Smooth muscle cell of the brain vasculature (primary cell): ENCODE measurements at places on chromosomes 11 and 22.
A peak's percentile ranks its signal among the peaks of the same experiment; 100 is the strongest.

DNA sequence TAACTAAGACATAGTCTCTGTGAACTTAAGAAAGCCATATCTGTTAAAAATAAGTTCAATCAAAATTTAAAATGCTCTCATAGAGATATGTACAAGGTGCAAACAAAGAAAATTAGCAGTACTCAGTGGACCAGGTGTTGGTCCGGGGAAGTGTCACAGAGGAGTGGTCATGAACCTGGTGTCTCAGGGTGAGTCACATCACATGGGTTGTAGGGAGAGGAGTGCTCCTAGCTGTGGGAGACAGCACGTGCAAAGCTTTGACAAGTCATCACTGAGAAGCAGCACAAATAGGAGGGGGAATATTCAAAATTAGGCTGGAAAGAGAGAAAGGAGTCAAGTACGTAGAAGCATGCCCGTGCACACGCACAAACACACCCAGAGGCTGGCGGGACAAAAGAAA is 438.1 kb downstream of the NTM start:
- no peak for DNase-seq

- no peak for DNase-seq
These were observed 99.3 kb downstream of the CTTN start for GRCh38 chr11:70497536-70498075.

- no peak for DNase-seq
These were observed 21.2 kb upstream of the TRIM44 start for GRCh38 chr11:35641171-35641897.

DNA sequence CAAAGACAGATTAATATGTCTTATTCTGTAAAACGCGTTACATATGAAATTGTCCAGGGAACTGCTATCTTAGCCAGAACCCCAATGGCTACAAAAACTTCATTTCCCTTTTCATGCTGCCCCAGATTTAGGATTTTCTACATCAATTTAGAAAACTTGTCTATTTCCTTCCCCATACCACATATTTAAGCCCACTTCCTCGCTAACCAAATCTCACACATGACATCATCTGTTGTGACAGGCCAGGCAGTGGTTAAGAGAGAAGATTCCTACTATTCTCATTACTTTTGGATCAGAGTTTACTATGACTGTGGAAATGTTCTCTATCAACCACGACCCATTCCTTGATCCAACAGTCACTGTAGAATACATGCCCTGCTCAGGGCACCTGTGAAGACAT is 15.9 kb downstream of the CCDC82 start:
- no peak for DNase-seq

DNA sequence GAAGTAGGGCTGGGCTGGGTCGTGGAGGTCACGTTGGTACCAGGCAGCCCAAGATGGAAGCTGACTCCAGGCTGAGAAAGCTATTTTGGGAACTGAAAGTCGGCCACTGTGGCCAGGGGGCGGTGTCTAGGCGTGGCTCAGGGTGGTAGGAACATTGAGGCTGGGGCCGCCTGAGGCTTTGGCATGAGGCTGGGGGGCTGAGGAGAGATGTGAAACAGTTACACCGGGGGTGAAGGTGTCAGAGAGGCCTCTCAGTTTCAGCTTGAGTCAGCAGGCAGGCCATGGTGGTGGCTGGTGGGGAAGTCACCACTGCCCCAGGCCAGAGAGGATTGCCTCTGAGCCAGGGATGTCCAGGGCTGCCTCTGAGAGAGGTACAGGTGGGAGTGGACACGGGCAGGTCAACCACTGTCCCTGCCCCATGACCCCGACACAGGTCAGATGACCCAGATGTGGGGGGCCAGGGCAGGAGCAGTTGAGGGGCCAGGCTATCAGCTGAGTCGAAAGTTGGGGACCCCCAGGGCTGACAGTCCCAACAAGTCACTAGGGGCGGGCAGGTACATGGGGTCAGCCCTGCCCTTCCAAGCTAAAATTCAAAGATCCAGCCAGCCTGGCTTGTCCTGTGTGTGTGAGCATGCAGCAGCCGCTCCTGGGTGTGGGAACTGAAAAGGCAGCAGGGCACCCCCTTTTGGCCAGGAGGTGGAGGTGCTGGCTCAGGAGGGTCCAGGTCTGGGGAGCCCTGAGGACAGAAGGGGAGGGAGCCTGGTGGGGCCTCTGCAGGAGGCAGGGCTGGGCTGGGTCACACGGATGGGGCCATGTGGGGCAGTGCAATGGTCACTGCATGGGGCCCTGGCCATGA is 7.2 kb downstream of the KCNK7 start:
- DNase-seq = no peak

- no peak for DNase-seq
These were observed 55.6 kb downstream of the WT1 start for GRCh38 chr11:32379719-32380118.

DNA sequence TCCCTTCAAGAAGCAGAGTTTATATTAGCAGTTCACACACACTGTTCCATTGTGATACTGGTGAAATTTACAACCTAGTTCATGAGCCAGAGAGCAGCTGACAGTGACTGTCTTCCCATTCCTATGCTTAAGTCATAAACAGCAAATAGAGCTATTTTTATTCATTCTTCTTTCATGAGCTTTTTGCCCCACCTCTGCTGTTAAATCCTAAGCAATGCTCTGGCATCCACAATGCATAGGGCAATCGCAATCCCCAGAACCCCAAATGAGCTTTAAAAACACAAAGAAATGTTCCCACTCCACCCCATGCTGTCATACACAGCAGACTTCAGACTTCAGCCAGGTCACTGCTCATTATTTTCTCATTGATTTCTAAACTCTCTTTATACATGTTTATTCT is 307.5 kb downstream of the ETS1 start:
- no peak for DNase-seq

GRCh38 chr11:47688111-47688510 is 27.1 kb downstream of the AGBL2 start:
- DNase-seq = no peak

DNA sequence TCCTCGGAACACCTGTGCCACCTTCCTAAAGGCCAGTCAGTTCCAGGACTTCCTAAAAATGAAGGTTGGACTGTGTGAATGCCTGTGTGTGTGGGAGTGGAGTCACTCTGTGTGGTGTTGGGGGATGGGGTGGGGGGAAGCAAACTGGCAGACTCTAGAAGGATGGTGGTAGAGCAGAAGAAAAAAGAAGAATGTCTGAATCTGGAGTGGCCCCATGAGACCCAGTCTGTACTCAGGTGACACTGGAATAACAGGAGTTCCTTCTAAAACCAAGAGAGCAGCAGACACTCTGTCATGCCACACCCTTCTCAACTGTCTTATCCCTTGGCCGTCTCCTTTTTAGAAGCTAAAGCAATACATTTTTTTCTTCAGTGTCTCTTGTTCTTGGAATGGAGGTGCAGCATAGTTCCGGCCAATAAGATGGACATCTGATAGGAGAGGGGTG is 82.9 kb downstream of the MAML2 start:
- no peak for DNase-seq

- no peak for DNase-seq
These were observed 70.4 kb downstream of the MYO7A start for GRCh38 chr11:77198440-77198849.

- no peak for DNase-seq
These were observed 3.0 kb downstream of the TRIM68 start for GRCh38 chr11:4605057-4605456.

GRCh38 chr11:87878373-87878825 is 296.8 kb downstream of the RAB38 start:
- DNase-seq = no peak

- DNase-seq = no peak
These were observed 22.6 kb downstream of the MRGPRD start for GRCh38 chr11:68958211-68958610.

DNA sequence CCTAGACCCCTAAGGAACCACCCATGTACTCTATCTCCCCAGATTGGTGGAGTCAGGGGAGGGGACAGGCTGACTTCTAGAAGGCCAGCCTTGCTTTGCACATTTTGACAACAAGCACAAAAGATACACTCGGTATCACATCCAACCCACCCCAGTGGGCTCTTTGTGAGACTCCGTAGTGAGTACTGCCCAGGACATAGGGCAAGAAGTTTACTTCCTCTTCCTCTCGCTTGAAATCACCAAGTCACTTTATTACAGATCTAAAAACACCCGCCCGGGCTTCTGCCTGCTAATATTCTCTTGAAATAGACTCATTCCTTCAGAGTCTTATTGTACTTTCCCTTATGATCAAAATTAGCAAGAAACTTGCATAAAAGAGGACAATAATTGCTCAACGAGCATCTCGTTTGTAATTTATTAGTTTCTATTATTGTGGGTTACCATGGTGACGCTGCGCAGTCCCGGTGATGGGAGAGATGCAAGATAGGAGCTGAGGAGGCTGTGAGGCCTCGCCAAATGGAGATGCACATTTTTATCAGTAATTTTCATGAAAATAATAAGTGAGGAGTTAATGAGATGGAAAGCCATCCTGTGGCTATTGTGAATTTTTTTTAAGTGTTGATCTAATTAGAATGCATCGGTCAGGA is 96.9 kb downstream of the FEZ1 start:
- DNase-seq = no peak

DNA sequence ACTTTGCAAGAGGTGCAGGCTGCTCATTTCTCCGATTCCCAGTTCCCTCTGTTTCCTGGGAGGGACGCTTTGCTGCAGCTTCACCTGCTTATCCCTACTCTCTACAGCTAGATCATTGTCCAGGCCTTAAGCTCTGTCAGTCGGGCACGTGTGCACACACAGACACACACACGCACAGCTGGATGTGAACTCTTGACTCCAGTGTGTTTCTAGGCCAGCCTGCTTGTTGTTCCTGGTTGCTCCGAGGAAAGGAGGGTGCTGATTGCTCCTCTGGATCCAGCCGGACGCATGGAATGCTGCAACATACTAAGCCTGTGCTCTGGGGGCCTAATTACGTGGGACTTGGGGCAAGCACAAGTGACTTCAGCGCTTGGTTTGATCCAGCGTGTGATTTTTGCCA is 19.7 kb downstream of the ZNRF3 start:
- no peak for DNase-seq

- DNase-seq = no peak
These were observed 59.6 kb upstream of the SHANK2 start for GRCh38 chr11:71311928-71312510.

DNA sequence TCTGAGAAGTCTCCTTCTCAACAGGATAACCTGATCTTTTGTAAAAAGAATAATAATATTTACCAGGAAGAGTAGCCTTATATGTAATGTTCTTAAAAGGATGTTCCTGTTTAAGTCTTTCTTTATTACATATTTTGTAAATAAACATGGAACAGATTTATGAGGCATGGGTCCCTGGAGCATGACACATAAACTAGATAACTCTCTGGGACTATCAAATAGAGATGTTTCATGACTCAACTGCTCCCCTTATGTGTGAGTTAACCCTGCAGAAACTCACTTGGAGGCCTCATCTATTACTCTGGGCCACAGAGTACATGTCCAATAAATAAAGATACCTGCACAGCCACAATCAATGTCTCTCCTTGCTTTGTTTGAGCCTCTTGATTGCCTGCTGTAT is 64.6 kb downstream of the GDPD4 start:
- DNase-seq = no peak

- DNase-seq = no peak
These were observed 98.0 kb downstream of the SHANK2 start for GRCh38 chr11:71154261-71154805.

DNA sequence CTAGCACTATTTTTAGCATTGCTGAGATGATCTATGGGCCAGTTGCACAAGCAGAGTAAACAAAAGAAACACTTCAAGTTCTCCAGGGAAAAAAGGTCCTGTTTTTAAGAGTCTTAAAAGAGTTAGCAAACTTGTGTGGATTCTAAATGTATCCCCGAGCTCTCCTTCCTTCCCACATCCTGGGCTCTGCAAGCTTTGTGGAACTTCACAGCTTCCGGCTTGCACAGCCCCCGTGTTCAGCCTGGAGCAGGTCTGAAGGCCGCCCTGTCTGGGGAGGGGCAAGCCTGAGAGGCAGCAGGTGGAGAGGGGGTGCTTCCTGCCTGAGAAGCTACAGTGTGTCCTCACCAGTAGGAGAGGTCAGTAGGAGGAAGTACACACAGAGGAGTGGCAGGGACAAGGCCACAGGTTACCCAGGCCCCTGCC is 35.1 kb upstream of the SUSD2 start:
- peak; percentile 28 for DNase-seq

- no peak for DNase-seq
These were observed 265.3 kb downstream of the OPCML start for GRCh38 chr11:133266986-133267385.

DNA sequence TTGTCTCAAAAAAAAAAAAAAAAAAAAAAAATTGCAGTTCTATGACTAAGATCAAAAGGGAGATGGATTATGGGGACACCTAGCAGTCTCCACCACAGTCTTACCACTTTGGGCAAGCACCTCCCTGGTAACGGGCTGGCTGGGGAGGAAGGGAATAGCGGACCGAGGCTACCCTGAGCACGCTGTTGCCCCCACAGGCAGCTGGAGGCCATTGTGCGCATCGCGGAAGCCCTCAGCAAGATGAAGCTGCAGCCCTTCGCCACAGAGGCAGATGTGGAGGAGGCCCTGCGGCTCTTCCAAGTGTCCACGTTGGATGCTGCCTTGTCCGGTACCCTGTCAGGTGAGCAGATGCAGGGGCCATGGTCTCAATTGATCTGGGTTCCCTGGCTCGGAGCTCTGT is 21.2 kb downstream of the MCM5 start:
- DNase-seq = no peak

DNA sequence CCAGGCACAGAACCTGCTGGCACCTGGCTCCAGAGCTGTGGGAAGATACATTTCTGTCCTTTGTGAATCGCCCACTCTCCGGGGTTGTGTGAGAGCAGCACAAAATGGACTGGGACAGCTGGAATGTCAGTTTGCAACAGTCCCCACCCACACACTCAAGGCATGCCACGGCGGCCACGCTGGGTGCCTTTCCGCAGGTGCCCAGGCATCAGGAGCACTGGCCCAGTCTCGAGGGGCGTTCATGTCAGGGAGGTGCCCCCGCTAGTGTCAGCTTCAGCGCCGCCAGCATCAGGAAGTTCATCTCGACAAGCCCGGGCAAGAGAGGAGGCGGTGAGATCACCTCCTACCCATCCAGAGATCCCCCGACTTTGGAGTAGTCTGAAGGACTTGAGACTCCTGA is 2.1 kb downstream of the TP53AIP1 start:
- DNase-seq = no peak

- DNase-seq = no peak
These were observed 178.2 kb upstream of the TMEM45B start for GRCh38 chr11:129637473-129637872.

GRCh38 chr11:47981667-47982404 is 1.5 kb downstream of the PTPRJ start:
- no peak for DNase-seq

DNA sequence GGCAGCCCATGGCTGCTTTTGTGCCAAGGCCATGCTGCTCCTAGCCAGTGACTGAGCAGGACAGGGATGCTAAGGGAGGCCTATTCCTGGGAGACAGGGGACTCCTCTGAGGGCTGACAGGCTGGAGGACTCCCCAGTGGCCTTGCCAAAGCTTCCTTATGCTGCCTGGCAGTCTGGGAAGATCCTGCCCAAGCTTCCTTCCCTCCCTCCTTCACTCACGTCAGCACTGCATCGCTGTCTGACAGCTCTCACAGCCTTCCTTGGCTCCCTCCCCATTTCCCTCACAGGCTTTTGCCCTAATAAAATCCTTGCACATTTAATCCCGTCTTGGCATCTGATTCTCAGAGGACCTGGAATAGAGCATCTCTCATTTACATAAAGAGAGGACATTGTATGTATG is 26.5 kb downstream of the HTR3A start:
- no peak for DNase-seq

GRCh38 chr11:17859552-17859951 is 125.0 kb downstream of the KCNC1 start:
- no peak for DNase-seq
